OCI-LY7 (cell line): ENCODE measurements at places on chromosomes 7 and 10. TPM values are rescaled to one million over a fixed set of nuclear protein-coding genes. Genes with fewer than 3 reads are reported as not detected.

DNA sequence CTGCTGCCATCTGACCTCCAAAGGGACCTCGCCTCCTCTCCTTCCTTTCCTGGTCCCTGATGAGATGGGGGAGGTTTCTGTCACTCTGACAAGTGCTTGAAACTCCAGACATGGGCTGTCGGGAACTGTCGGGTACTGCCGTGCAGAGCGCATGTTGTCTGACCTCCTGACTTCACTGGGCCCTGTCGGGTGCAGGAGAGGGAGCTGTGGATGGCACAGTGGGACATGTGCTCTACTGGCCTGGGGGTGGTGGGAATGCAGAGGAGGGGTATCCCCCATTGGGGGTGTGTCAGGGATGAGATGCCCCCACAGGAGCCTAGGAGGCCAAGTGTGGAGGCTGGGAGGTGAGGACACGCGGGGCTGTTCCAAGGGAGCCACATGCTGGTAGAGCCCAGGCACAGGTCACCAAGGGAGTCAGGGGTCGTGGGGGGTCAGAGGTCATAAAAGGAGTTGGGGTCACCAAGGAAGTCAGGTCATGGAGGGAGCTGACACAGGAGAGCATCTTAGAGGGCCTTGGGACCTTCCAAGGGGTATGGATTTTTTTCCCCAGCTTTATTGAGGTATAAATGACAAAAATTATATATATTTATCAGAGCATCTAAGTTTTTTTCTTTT lies 30.9 kb downstream of the TMEM120A start:
- no peak for DNase-seq

The SEC31B gene
- total RNA-seq, result 21.3 and 26.0 TPM in 2 replicates

The ASCC1 gene
- total RNA-seq, result 51.5 and 59.9 TPM in 2 replicates

DNA sequence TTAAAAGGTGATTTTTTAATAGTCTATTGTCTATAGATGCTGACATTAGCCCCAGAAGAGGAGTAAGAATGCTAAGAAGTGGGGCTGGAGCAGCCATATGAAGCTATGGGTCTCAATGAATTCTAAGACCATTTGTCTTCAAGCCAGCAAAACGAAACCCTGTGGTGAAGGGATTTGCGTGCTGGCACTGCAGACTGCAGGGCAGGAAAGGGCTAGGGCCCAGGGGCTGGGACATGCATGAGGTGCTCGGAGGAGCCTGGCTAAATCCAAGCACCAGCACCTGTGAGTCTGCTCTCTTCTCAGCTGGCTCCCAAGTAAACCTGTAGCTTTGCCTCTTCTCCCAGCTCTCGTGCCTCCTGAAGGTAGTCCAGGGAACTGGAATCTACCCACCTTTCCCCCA lies 1.3 kb upstream of the NDST2 start:
- DNase-seq, result no peak

- DNase-seq, result no peak
These were observed 308.5 kb upstream of the MAGI2 start for GRCh38 chr7:79761876-79762429.

The C10orf105 gene
- 0.09 and 0.15 TPM in 2 replicates for total RNA-seq

GRCh38 chr10:86155054-86155921 lies 211.3 kb downstream of the GRID1 start:
- no peak for DNase-seq

The LHFPL3 gene
- total RNA-seq, result not detected in 2 replicates
